ENCODE measurements at places on chromosomes 2 and 18. TPM values are rescaled to one million over a fixed set of nuclear protein-coding genes. Genes with fewer than 3 reads are reported as not detected.
A peak's percentile ranks its signal among the peaks of the same experiment; 100 is the strongest.

Gene CHRND
- not detected for total RNA-seq

Gene KCNS3
- total RNA-seq = 1.3 TPM

Gene DES
- 69.3 TPM for total RNA-seq

Gene MRPL30
- total RNA-seq = 34.9 TPM

Gene CABYR
- 5.6 TPM for total RNA-seq

Gene NDC80
- 9.7 TPM for total RNA-seq

Gene CRYGD
- total RNA-seq = not detected

Gene CAPN14
- total RNA-seq = 0.17 TPM

Gene CXCR1
- not detected for total RNA-seq

Gene BCL11A
- total RNA-seq = under 0.01 TPM

Gene GCG
- total RNA-seq = not detected

DNA sequence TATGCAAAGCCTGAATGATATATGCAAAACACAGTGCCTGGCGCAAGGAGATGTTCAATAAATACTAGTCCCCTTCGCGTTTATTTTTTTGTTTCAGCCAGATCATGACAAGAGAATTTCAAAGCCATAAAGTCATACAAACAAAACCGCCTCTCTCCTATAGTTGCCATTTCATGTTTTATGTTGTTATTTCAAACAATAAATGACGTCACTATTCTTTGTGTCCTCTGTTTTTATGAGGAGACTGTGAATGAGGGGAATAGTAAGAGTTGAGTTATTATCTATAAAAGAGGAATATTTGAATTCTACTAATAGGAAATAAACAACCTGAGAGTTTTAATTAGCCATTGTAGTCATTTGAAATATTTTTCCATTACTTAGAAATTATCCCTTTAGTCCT, 464.5 kb downstream of the THSD7B start:
- DNase-seq = no peak

DNA sequence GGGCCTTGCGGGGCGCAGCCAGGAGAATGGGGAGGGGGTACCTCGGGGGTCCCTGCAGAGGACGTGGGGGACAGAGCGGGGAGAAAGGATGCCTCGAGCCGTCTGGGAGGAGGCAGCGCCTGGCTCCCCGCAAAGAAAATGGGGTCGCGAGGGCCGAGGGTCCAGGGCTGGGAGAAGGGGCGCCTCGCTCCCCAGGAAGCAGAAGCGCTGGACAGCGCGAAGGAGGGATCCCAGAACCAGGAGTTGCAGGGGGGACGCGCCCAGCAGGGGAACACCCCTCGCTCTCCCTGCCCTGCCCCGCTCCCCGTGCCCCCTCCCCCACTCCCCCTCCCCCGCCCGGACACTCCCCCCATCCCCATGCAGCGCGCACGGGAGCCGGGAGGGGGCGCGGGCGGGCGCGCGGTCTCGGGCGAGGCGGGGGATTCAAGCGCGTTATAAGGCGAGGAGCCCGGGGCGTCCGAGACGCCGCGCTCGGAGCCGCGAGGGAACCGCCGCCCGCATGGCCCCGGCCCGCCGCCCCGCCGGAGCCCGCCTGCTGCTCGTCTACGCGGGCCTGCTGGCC, at the start of gene ERFE:
Gene ERFE (plus strand): TSS at position 462 of the 562 bp plus-strand sequence. CDS start 38 bp downstream, at position 500.
- peak; percentile 34 for DNase-seq

DNA sequence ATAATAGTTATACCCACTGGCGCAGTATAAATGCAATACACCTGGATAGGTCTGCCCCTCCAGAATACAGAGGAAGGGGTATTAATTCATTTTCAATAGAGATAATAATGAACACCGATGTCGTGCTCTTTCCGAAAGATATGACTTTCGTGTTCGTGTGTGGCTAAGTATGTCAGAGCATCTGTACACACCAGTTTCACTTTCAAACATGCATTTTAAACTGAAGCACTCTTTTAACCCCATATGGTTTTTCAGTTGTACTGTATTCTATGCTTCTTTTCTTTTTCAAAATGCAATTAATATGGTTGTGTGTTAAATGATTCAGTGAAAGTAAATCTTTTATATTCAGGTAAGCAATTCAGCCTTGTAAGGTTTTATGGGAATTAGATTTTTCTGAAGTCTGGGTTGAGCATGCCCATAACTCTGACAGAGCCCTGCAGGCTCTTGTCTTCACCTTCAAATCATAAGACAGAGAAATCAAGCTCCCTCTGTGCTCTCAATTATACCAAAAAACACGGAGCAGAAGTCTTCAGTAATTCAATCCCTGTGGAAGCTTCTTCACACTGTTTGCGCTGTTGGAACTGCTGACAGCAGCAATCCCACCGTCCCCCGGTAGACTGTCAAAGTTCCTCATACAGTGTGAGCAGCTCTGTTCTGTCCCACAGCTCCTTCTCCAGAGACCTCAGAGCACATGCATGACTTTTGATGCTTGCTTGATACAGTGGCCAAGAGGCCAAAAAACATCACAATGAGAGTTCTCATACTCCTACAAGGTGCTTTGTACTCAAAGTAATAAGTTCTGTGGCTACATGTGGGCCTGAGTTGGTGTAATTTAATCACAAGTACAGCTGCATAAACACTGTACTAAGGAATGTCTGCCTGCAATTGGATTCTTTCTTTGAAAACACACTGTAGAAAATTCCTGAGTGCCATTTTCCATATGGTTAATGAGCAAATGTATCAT, 186.8 kb downstream of the ZNF521 start:
- peak; percentile 78 for DNase-seq

DNA sequence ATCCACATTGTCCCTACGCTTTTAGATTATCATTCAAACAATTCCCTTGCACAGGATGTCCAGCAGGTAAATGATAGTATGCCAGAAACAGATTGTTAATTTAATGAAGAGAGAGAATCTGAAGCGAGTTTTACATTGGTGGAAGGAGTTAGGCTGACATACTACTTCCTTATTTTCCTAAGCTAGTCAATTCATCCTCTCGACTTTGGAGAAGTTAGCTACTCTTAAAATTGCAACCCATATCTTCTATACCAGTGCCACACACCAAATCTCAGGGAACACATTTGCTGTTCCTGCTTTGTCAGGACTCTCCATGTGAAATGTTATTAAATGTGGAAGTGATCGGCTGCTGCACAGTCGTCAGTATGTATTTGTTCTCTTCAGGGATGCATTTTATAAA, 249.2 kb downstream of the NAPG start:
- no peak for DNase-seq

DNA sequence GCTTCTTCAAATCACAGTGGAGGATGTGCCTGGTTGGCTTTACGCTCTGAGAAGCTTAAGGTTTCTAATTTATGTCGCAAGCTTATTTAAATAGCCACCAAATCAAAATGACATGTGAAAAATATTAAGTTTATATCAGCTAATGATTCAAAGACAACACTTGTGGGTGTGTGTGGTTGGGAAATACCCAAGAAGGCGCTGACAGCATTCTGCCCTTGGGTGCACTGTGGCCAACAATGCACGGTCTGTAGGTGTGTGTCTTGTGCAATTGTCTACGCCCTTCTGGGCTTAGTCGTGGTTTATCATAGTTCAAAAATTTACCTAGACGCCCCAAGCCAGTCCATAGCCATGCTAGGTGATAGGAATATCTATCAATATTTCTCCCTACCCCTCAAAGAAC, 60.9 kb downstream of the KCTD1 start:
- DNase-seq = peak; percentile 67

DNA sequence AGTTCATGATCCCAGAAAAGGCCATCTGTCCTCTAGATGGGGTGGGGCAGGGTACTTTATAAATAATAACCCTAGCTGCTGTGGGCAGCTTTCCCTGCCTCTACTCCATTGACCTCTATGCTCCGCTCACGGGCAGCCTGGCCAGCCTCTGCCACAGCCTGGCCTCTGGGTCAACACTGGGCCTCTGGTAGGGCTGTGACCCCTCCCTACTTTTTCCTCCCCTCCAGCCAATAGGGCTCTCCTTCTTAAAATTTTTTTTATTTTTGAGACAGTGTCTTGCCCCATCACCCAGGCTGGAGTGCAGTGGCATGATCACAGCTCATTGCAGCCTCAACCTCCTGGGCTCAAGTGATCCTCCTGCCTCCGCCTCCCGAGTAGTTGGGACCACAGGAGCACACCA, 4.1 kb upstream of the GAREM2 start:
- DNase-seq = no peak

- no peak for DNase-seq
Observed at GRCh38 chr18:75221897-75222296, 11.3 kb downstream of the TSHZ1 start.

DNA sequence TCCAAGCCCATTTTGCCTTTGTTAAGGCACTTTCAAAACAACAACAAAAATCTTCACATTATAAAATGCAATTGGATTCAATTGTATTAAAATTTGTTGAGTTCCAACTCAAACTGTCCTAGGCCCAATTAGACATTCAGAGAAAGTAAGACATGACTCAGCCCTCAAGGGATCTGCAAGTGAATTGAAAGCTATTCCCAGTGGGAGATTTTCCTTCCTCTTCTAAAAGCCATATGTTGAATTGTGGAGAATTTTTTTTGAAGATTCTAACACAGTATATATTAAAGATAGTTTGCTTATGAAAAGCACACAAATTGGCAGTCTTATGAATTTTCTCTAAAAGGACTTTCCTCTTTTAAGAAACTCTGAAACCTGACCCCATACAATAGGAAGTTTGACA, 268.0 kb upstream of the PARD3B start:
- DNase-seq = no peak

DNA sequence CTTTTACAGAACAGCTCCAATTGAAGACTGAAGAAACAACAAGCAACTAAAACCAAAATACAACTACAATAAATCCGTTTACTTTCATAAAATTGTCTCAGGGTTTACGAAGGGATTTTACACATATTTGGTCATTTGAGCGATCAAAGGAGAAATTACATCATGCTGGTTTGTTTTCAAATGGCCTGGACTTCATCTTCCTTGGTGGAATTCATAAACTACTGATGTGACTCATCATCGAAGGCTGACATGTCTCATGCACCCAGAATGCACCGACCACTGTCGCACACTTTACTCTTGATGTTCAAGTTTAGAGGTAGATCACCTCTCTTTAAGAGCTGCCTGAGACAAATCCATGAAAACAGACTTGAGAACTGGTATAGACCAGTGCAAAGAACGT, 25.6 kb upstream of the PMAIP1 start:
- peak; percentile 94 for DNase-seq

- no peak for DNase-seq
Observed at GRCh38 chr2:200627110-200627770, 41.4 kb downstream of the AOX1 start.

GRCh38 chr18:9851511-9851910, 34.3 kb upstream of the TXNDC2 start:
- no peak for DNase-seq

DNA sequence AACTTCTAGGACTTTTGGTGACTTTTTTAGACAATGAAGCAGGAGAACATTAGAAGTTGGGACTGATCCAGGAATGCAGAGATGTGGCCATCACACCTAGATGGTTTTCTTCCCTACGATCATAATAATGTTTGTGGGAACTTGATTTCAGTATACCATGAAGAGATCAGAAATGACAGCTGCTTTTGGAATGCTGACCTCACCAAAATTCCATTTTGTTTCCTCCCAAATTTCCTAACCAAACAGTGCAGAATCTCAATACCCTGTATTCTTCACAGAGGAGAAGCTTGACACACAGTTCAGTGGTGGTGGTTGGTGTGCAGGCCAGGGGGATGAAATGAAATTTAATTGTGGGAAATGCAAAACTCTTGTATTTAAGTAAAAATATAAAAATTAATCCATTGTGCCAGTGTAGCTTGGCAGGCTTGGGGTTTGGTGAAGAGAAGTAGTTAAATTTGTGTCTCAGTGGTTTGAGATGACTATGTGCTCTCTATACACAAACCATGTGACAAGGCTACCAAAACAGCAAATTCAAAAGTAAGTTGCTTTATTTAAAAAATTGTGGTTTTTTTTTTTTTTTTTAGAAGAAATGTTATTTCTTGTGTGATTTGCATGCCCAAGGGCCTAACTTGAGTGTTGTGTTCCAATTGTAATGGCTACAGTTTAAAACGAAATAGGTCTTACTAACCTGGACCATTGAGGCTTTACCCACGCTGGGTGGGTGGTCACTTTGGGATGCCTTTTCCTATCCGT, 252.4 kb downstream of the LPIN1 start:
- DNase-seq = no peak

- DNase-seq = no peak
Observed at GRCh38 chr18:48250362-48250907, 158.7 kb downstream of the ZBTB7C start.

- no peak for DNase-seq
Observed at GRCh38 chr18:37649416-37649815, 83.8 kb upstream of the CELF4 start.

GRCh38 chr2:138504092-138504491, 2.5 kb downstream of the SPOPL start:
- no peak for DNase-seq

GRCh38 chr2:68643874-68644485, 601 bp downstream of the PROKR1 start:
- no peak for DNase-seq

DNA sequence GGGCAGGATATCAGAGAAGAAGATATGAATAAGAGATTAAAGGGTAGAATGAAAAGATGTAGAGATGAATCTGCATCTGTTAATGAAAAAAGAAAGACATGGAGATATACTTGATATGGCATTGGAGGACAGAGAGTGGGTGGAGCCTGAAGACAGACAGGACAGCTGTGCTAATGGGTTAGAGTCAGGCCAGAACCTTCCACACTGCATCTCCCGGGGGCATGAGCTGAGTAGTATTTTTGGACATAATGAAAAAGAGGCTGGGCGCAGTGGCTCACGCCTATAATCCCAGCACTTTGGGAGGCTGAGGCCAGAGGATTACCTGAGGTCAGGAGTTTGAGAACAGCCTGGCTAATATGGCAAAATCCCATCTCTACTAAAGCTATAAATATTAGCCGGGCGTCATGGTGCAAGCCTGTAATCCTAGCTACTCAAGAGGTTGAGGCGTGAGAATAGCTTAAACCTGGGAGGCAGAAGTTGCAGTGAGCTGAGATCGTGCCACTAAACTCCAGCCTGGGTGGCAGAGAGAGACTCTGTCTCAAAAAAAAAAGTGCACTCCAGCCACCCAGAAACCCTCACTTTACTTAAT, 11.4 kb downstream of the FLACC1 start:
- DNase-seq = no peak

DNA sequence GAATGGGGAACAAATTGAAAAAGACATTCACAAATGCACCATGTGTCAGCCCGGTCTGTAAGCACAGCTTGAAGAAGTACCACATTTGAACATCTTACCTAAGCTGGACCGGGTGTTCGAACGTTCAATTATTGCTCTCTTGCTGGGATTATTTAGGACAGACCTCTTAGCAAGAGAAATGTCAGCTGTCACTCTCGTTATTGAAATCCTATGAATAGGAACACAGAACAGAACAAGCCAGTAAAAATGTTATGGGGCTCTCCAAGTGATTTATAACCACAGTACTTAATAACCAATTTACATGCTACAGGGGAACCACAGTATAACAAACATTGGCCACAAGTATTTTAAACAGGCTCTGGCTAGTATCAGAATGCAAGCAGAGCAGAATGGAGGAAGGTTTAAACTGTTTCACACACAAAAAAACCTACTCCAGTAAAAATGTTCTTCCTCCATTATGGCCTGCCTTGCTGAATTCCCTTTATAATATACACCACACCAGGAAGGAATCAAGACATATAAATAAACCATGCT, 32.5 kb upstream of the ARL5A start:
- DNase-seq = no peak

GRCh38 chr2:221390878-221391277, 181.2 kb downstream of the EPHA4 start:
- no peak for DNase-seq

GRCh38 chr2:235976956-235977355, 191.2 kb downstream of the GBX2 start:
- DNase-seq = no peak

GRCh38 chr2:234989183-234989701, 37.4 kb downstream of the SH3BP4 start:
- peak; percentile 73 for DNase-seq

Data from fibroblast of lung (primary cell).